ENCODE measurements at places on chromosomes 12 and 14. TPM values are rescaled to one million over a fixed set of nuclear protein-coding genes. Genes with fewer than 3 reads are reported as not detected.

Gene KLRC1
- not detected for total RNA-seq

Gene PRB2
- not detected for total RNA-seq

Gene CPNE6
- total RNA-seq, result not detected

Gene LRP1-AS
- total RNA-seq, result not detected

Gene RTL1
- total RNA-seq, result not detected

- H3K4me3 ChIP-seq, result no peak overlapping the region
- peak overlapping the region; percentile 2 for H3K27ac ChIP-seq
- H3K27me3 ChIP-seq, result no peaks in the 10 kb centered on the region
- H3K4me1 ChIP-seq, result no peaks in the 10 kb centered on the region
Observed at GRCh38 chr14:91277546-91278382, 33.3 kb upstream of the GPR68 start.

- DNase-seq, result no peak
- no peak within 1 kb of the TSS for H3K27ac ChIP-seq
- H3K4me3 ChIP-seq, result peak within 1 kb of the TSS; percentile 70
- H3K36me3 ChIP-seq, result no peaks in the 10 kb centered on the region
- H3K27me3 ChIP-seq, result peaks cover 23% of the 10 kb centered on the region
- H3K4me1 ChIP-seq, result peaks cover 18% of the 10 kb centered on the region
Observed at GRCh38 chr12:122730215-122731014, at the start of gene HCAR1. HCAR1 (minus strand) TSS chr12:122730844; CDS start chr12:122730339, 505 bp downstream.

GRCh38 chr12:95319694-95320331 lies 102.2 kb downstream of the VEZT start:
- peaks cover 5% of the 10 kb centered on the region for H3K27me3 ChIP-seq
- DNase-seq, result no peak
- H3K27ac ChIP-seq, result no peak overlapping the region
- no peaks in the 10 kb centered on the region for H3K4me1 ChIP-seq

- H3K36me3 ChIP-seq, result peaks cover 6% of the 10 kb centered on the region
- H3K4me3 ChIP-seq, result no peak overlapping the region
- no peaks in the 10 kb centered on the region for H3K4me1 ChIP-seq
- no peak overlapping the region for H3K27ac ChIP-seq
Observed at GRCh38 chr14:56687123-56687522, 107.5 kb downstream of the TMEM260 start.

DNA sequence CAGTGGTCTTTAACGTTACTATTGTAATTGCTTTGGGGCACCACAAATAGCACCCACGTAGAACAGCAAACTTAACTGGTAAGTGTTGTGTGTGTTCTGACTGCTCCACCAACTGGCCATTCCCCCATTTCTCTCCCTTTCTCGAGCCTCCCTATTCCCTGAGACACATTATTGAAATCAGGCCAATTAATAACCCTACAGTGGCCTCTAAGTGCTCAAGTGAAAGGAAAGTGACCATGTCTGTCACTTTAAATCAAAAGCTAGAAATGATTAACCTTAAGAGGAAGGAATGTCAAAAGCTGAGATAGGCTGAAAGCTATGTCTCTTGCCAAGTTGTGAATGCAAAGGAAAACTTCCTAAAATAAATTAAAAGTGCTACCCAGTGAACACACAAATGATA lies 22.3 kb downstream of the PPP1R13B start:
- H3K36me3 ChIP-seq, result no peaks in the 10 kb centered on the region
- peaks cover 16% of the 10 kb centered on the region for H3K4me1 ChIP-seq
- no peak overlapping the region for H3K27ac ChIP-seq
- H3K27me3 ChIP-seq, result no peaks in the 10 kb centered on the region
- H3K4me3 ChIP-seq, result no peak overlapping the region

DNA sequence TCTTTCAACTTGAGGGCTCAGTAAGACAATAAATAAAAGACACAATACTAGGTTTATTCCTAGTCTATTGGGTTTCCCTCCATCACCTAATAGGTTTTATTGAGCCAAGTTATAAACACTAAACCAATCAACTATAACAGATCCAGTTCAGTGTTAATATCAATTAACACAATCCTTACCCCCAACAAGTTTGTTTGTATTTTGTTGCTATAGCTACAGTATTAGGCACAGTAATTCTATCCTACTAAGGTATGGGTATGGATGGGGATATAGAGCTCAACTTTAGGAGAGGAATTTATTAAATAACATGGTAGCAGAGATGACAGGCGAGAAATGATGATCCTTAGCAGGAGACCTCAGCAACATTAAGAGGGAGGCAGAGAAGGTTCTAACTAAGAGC lies 13.3 kb downstream of the PPP4R3A start:
- no peaks in the 10 kb centered on the region for H3K27me3 ChIP-seq
- H3K27ac ChIP-seq, result peak overlapping the region; percentile 87
- peak overlapping the region; percentile 58 for H3K4me3 ChIP-seq
- H3K4me1 ChIP-seq, result peaks cover 53% of the 10 kb centered on the region
- DNase-seq, result no peak
- peaks cover 2% of the 10 kb centered on the region for H3K36me3 ChIP-seq

DNA sequence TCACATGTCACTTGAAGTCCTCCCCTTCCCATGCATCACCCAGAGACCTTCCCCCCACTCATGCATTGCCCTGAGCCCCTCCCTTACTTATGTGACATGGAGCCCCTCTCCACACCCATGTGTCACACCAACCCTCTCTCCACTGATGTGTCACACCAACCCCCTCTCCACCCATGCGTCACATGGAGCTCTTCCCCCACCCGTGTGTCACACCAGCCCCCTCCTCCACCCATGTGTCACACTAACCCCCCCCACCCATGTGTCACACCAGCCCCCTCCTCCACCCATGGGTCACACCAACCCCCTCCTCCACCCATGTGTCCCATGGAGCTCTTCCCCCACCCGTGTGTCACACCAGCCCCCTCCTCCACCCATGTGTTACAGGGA lies 30.4 kb downstream of the RTL1 start:
- DNase-seq, result no peak
- H3K27me3 ChIP-seq, result peaks cover 14% of the 10 kb centered on the region
- H3K4me1 ChIP-seq, result peaks cover 2% of the 10 kb centered on the region
- H3K27ac ChIP-seq, result no peak overlapping the region
- H3K36me3 ChIP-seq, result no peaks in the 10 kb centered on the region
- no peak overlapping the region for H3K4me3 ChIP-seq

DNA sequence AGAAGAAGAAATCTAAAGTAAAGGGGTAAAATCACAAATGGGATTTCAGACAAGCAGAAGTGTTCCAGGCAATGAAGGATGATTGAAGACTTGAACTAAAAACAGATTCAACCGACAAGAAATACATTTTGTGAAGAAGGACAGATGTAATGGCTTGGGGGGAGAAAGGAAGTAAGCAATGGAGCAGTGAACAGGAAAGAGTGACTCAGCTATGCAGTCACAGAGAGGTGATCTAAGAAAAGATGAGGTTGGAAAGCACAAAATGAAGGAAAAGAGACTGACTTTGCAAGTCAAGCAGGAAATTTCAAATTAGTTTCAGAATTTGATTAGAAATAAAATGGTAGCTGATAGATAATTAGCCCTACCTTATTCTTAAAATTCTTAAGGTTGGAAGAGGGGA lies 66.5 kb downstream of the PUS7L start:
- H3K27me3 ChIP-seq, result peaks cover 19% of the 10 kb centered on the region
- no peaks in the 10 kb centered on the region for H3K36me3 ChIP-seq
- no peak overlapping the region for H3K4me3 ChIP-seq
- DNase-seq, result no peak
- H3K27ac ChIP-seq, result no peak overlapping the region
- H3K4me1 ChIP-seq, result peaks cover 3% of the 10 kb centered on the region

- no peak for DNase-seq
- no peak overlapping the region for H3K4me3 ChIP-seq
- H3K27me3 ChIP-seq, result peaks cover 33% of the 10 kb centered on the region
- H3K36me3 ChIP-seq, result peaks cover 2% of the 10 kb centered on the region
- no peak overlapping the region for H3K27ac ChIP-seq
Observed at GRCh38 chr12:4584281-4584680, 22.3 kb downstream of the DYRK4 start.

- no peaks in the 10 kb centered on the region for H3K4me1 ChIP-seq
- no peak overlapping the region for H3K27ac ChIP-seq
- peaks cover 22% of the 10 kb centered on the region for H3K27me3 ChIP-seq
- H3K4me3 ChIP-seq, result no peak overlapping the region
- peaks cover 2% of the 10 kb centered on the region for H3K36me3 ChIP-seq
Observed at GRCh38 chr12:2124466-2125023, 71.8 kb downstream of the CACNA1C start.

- no peak overlapping the region for H3K4me3 ChIP-seq
- peaks cover 4% of the 10 kb centered on the region for H3K4me1 ChIP-seq
- H3K36me3 ChIP-seq, result no peaks in the 10 kb centered on the region
- no peak for DNase-seq
Observed at GRCh38 chr14:39768589-39768988, 336.4 kb upstream of the FBXO33 start.

- no peak for DNase-seq
- no peaks in the 10 kb centered on the region for H3K36me3 ChIP-seq
Observed at GRCh38 chr12:62778187-62778586, 156.8 kb downstream of the PPM1H start.

DNA sequence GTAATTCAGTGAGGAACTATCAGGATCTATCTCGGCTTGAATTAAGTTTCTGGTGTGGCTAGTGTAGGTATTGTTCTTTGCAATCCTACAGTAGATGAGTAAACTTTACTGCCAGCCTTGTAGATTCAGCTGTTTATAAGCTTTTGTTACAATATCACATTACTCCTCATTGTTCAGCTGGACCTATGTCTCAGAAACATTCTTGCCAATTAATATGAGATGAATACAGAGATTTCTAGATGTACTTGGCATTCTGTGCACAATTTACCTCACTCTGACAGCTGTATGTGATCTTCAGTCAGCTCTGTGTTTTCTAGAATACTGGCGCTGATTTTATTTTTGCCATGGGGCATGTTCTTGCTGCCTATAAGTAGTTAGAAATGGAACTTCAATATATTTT lies 55.7 kb downstream of the METTL25 start:
- H3K36me3 ChIP-seq, result no peaks in the 10 kb centered on the region
- no peak overlapping the region for H3K4me3 ChIP-seq
- no peaks in the 10 kb centered on the region for H3K4me1 ChIP-seq
- no peak for DNase-seq
- H3K27me3 ChIP-seq, result no peaks in the 10 kb centered on the region

GRCh38 chr12:23217667-23218066 lies 592.7 kb downstream of the ETNK1 start:
- H3K27ac ChIP-seq, result no peak overlapping the region
- no peaks in the 10 kb centered on the region for H3K4me1 ChIP-seq
- H3K27me3 ChIP-seq, result peaks cover 9% of the 10 kb centered on the region
- DNase-seq, result no peak
- H3K36me3 ChIP-seq, result no peaks in the 10 kb centered on the region

DNA sequence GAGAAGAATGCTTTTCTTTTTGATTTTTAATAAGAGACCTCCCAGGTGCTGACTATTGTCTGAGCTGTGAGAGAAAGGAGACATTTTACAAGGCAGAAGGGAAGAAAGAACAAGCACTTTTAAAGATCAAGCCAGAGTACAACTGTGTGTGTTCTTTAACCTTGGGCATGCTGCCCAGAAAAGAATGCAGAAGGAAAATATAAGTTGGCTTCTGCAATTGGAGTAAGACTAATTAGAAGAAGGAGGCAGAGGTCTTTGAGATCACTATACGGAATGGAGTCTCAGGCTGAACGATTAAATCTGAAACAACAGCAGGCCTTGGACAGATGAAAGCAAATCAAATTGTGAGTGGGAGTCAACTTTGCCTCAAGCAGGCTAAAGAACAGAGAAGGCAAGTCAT lies 230.5 kb downstream of the ATP23 start:
- peaks cover 43% of the 10 kb centered on the region for H3K27me3 ChIP-seq
- no peak overlapping the region for H3K27ac ChIP-seq
- DNase-seq, result no peak

DNA sequence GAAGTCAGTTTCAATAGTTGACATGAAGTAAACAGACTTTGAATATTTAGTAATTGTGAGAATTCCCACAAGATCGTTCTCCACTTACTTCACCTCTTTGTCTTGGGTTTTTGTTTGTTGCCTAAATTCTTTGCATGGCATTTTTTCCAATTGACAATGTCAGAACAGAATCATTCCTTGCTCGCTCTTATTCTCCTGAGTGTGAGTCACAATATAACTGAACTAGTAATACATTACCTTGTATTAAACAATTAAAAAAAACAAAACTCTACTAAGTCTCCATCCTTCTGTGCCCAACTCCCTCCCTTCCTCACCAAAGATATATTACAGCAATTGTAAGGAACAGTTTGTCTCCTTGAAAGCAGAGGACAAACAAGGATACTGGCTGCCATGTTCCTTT lies 638.8 kb upstream of the NOVA1 start:
- H3K27me3 ChIP-seq, result no peaks in the 10 kb centered on the region
- no peak overlapping the region for H3K4me3 ChIP-seq
- no peak overlapping the region for H3K27ac ChIP-seq
- H3K4me1 ChIP-seq, result no peaks in the 10 kb centered on the region

DNA sequence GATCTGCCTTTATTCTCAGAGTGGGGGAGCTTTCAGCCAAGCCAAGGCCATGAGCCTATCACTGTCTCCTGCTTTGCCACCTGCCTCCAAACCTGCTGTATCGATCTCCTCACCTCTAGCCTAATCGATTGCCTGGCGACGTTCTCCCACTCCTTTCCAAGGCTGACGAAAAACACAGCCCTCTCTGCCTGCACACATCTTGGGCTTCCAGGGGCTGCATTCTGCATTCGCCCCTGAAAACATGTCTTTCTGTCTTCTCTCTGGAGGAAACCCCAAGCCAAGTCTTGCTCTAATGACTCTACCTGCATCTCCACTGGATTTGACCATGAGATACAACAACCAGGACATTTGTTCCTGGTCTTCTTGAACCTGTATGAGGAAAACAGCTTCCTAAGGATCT lies 540.7 kb downstream of the BCL11B start:
- DNase-seq, result no peak
- H3K4me3 ChIP-seq, result no peak overlapping the region
- no peak overlapping the region for H3K27ac ChIP-seq
- H3K27me3 ChIP-seq, result no peaks in the 10 kb centered on the region

DNA sequence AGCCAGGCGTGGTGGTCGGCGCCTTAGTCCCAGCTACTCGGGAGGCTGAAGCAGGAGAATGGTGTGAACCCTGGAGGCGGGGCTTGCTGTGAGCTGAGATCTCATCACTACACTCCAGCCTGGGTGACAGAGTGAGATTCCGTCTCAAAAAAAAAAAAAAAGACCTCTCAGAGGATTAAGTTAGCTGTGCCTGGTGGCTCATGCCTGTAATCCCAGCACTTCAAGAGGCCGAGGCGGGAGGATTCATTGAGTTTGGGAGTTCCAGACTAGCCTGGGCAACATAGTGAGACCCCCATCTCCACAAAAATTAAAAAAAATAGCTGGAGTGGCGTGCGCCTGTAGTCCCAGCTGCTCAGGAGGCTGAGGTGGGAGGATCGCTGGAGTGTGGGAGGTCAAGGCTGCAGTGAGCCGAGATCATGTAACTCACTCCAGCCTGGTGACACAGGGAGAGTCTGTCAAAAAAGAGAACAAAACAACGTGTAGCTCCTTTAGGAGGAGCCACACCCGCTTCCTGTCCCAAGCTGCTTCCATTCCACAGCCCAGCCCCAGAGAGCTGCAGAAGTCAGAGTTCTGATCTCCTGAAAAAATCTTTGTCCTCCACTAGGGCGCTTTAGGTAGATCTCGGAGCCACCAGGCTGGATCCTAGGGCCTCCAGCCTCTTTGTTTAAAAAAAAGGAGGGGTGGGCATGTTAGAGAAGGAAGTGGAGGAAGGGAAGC lies 11.5 kb upstream of the ULK1 start:
- H3K36me3 ChIP-seq, result no peaks in the 10 kb centered on the region
- peaks cover 27% of the 10 kb centered on the region for H3K27me3 ChIP-seq
- no peaks in the 10 kb centered on the region for H3K4me1 ChIP-seq
- no peak overlapping the region for H3K4me3 ChIP-seq

All from T-helper 17 cell (primary cell).